ENCODE measurements at places on chromosomes 12 and 14.

DNA sequence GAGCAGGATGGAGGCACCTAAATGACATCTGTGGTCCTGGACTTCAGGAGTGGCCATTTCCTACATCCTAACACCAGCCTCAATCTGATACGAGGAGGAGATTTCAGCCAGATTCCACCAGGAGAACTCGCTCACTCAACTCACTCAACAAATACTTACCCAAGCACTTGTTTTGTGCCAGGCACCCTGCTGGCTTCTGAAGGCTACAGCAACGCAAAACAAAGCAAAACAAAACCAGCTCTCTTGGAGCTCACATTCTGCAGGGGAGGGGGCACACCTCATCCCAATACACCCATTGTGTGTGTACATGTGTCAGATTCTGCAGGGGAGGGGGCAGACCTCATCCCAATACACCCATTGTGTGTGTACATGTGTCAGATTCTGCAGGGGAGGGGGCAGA, 144.8 kb downstream of the PIWIL1 start:
- no peak for DNase-seq

GRCh38 chr12:108196921-108197320, 67.8 kb downstream of the WSCD2 start:
- no peak for DNase-seq

GRCh38 chr12:70576341-70577282, 60.6 kb downstream of the PTPRB start:
- no peak for DNase-seq

DNA sequence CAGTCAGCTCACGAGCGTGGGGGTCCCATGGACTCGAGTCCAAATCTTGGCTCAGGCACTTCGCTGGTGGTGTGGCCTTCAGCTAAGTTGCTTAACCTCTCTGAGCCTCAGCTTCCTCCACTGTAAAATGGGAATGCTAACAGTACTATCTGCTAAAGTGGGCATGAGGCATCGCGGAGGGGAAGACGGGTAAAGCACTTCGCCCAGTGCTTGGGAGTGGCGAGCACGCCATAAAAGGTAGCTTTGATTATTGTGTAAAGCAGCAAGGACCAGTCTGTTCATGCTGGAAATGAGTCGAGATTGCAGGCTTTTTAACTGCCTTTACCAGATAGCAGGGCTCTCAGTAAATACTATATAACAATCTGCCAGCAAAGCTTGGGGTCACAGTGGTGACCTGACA, 24.5 kb downstream of the HRK start:
- no peak for DNase-seq

- no peak for DNase-seq
Observed at GRCh38 chr14:63295231-63295685, 23.5 kb downstream of the GPHB5 start.

DNA sequence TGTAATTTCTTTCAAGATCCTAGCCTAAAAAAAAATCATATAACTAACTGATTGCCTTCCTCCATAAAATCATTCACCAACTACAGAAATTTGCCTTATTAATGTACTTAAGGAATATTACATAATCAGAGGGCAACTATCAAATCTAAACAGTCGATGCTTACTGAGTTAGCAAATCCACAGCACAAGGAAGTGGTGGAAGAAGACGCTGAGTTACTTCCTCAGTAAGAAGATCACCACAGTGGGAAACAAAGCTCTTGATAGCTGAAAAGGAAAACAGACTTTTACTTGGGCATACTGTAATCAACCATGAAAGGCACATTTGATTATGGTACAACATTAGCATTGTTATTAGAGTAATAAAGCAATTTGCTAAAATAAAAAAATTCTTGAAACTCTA, 48.7 kb downstream of the HEATR5A start:
- DNase-seq = no peak

- DNase-seq = no peak
Observed at GRCh38 chr14:92135269-92135668, 13.5 kb downstream of the CPSF2 start.

DNA sequence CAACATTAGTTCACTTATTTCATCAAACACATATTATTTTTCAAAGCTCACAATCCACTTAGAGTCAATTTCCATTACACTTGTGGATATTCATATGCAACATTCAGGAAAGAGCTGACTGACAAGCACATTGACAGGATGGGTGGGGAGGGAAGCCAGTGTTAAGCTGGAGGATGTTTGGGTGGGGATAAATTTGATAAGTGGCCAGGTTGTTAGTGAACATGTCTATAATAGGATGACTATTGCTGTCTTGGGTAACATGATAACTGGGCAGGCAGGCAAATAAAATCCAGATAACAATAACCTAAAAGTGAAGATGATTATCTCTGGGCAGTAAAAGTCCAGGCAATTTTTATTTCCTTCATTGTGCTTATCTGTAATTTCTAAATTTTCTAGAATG, 73.8 kb upstream of the OSBPL8 start:
- no peak for DNase-seq

GRCh38 chr12:50574601-50575348, 70.0 kb downstream of the DIP2B start:
- no peak for DNase-seq

GRCh38 chr12:19236656-19237055, 107.1 kb downstream of the PLEKHA5 start:
- no peak for DNase-seq

DNA sequence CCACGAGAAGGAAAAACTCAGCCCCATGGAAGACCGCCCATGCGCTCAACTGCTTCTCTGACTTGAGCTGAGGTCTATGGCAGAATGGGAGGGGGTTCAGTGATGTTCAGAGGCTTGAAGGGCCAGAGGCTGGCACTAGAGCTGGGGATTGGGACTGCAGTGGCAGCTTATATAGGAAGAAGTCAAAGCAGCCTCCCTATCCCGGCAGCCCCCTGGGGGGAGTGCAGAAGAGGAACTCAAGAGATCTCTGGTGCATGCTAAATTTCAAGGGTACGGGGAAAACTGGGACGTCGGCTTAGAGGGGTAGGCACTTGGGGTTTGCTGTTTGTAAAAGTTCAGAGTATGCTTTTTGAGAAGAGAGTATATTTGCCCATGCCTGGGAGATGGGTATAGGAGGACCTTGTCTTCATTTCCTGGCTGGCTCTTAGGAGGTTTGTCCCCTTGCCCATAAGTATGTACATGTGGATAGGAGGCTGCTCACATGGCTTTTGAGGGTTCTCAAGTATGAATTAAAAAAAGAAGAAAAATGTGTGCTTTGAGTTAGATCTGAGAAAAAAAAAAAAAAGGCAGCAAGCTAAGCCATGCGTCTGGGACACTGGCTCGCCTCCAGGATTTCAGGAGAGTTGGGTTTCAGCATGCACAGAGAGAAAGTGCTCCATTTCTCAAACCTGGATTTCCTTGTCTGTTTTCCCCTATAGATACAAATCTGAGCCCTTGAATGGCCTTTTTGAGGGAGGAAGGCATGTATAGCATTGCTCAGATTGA, 3.2 kb upstream of the MEG3 start:
- DNase-seq = no peak

DNA sequence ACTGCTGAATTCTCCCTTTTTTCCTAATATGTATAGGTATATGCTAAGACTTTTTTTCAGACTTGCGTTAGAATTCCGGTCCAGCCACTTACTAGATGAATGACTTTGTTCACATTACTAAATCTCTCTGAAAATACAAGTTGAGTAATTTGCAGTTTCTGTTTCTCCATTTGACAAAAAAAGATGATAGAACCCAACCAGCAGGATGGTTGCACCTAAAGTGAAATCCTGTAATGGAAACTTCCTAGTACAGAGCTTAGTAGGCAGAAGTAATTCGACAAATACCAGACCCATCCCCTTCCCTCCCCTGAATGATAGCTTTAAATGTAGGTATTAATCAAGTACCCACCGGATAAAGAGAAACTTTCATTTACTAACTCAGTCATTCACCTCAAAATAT, 113.6 kb upstream of the RAP1B start:
- no peak for DNase-seq

- DNase-seq = no peak
Observed at GRCh38 chr12:53981634-53982565, 3.0 kb upstream of the HOXC10 start.

Data from activated effector memory CD4-positive, alpha-beta T cell treated with Interleukin-2 at 50 U/mL for 16 hours (primary cell).